ENCODE measurements at places on chromosomes 5 and 9.
A peak's percentile ranks its signal among the peaks of the same experiment; 100 is the strongest.

DNA sequence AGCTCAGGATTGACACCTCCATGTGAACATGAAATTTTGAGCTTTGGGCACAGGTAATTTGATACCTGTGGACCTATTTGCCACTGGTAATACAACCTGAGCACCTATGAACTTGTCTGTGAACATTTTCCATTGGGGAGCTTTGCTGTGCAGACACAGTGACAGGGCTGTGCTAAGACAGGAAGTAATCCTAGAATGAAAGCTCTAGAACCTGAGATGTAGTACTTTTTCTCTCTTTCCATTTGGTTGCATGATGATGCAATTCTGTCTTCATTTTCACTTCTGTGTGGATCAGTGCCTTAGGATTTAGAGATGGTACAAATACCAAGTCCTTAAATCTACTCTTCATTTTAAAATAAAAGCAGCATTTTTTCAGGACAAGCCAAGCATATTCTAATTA lies 216.9 kb downstream of the NR3C1 start:
- DNase-seq, result no peak

DNA sequence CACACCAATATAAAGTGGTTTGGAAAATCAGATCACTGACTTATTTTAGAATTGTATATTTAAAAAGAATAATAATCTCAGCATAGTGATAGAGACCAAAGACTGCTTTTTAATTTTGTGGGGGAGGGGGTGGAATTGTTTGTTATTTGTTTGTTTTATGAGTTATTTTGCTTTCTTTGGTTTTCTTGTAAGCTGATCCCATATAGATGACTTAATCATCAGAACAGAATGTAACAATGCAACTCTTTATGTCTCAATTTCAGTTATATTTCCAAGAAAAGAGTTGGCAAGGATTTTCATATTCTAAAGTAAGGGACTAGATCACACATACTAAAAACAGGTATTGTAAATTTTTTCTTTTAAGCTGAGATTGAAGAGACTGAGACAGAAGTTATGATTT lies 984.9 kb downstream of the TLE4 start:
- no peak for DNase-seq

- DNase-seq, result peak; percentile 47
Measured at GRCh38 chr9:124012368-124013301, 1.1 kb downstream of the LHX2 start.

DNA sequence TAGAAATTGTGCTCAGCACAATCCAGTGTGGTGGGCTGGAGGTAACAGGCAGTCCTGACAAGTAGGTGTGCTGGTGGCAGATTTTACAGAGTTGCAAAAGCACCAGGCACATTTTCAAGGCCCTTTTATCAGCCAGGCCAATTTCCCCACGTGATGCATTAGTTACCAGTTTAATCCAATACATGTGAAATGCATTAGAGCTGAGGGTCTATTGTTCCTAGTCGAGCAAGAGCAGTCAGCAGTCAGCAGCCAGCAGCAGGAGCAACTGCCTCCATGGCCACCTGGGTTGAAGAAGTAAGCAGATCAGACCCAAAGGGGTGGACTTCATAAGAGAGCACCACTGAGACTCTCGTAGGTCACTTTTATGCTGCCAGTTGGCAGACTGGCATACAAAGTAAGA lies 76.7 kb downstream of the EPB41L4A start:
- no peak for DNase-seq

- DNase-seq, result peak; percentile 86
Measured at GRCh38 chr5:138654281-138654867, 79.2 kb upstream of the HSPA9 start.

DNA sequence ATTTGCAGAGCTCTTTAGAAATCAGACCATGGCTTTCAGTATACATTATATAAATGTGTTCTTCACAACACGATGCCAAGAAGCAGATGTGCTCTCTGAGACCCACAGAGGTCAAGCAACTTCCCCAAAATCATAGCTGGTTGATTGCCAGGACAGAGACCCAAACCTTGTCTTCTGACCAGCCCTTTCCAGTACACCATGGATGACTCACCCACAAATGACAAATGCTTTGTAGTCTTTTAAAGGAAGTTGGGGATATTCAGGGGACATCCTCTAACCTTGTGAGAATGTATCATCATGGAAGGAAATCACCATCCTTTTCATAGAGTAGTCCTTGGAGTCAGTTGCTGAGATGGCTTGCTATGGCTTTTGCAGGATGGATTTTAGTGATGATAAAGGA lies 30.1 kb downstream of the ZNF462 start:
- DNase-seq, result no peak

GRCh38 chr9:25678846-25679360 lies 659 bp upstream of the TUSC1 start:
- DNase-seq, result no peak

DNA sequence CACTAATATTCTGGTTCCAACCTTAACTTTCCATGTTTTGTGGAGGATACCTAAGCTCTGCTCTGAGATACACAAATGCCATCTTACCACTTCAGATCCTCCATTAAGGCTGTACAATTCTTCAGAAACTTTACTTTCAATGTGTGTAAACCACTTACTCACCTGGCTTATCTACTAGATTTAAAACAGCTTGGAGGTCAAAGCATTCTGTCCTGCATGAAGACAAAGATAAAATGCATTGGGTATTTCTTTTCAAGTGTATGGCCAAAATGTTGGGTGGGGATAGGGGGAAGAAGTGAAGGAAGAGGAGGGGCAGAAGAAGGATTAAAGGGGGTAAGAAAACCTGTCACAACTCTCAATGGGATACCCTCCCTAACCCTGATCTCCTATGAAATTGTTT lies 939 bp downstream of the GOLGA1 start:
- no peak for DNase-seq

- DNase-seq, result no peak
Measured at GRCh38 chr9:1337169-1337568, 287.0 kb downstream of the DMRT2 start.

DNA sequence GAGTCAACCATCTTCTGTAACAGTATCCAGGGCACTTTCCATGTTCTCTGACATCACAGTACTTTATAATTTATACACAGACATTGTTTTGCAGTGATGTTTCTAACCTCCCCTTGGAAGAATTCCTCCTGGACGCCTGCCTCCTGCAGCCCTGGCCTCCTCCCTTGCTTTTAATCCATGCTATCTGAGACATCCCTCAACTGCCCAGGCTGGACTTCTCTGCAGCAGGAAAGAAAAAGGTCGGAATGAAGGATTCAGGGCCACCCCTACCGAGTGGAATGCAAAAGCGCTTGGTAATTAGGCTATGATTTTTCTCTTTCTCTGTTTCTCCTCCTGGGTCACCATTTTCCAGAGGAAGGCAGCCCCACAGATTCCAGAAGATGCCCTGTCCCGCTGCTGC lies 47.0 kb upstream of the SHC3 start:
- no peak for DNase-seq

GRCh38 chr5:68950125-68950524 lies 143.7 kb upstream of the SLC30A5 start:
- no peak for DNase-seq

GRCh38 chr9:94928691-94929368 lies 202.3 kb downstream of the AOPEP start:
- DNase-seq, result no peak

DNA sequence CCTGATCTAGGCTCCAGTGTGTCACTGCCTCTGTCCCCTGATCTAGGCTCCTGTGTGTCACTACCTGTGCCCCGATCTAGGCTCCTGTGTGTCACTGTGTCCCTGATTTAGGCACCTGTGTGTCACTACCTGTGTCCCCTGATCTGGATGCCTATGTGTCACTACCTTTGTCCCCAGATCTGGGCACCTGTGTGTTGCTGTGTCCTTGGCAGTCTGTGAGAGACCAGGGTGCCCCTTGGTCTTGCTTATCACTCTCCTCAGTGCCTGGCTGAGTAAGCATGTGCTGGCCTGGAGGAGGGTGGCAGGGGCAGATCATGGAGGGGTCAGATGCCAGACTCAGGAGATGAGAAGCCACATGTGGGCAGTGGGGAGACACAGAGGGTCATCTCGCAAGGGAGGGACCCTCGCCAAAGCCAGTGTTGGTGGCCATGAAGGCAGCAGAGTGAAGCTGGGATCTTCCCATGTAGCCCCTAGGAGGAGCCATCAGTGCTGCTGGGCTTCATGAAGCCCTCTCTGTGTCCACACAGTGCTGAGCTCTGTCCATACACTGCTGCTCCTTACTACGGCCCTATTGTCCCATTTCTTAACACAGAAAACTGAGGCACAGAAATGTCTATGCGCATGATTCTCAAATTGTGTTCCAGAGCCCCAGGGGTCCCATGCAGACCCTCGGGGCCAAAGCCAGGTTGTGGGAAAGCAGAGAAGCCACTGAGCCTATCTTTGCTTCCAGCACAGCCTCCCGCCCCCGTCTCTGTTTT lies 15.5 kb downstream of the OLFML2A start:
- no peak for DNase-seq

GRCh38 chr5:147369742-147370374 lies 135.0 kb downstream of the STK32A start:
- DNase-seq, result no peak

GRCh38 chr5:143383988-143384387 lies 19.5 kb downstream of the NR3C1 start:
- DNase-seq, result no peak

- no peak for DNase-seq
Measured at GRCh38 chr5:147398860-147399259, 111.0 kb downstream of the DPYSL3 start.

DNA sequence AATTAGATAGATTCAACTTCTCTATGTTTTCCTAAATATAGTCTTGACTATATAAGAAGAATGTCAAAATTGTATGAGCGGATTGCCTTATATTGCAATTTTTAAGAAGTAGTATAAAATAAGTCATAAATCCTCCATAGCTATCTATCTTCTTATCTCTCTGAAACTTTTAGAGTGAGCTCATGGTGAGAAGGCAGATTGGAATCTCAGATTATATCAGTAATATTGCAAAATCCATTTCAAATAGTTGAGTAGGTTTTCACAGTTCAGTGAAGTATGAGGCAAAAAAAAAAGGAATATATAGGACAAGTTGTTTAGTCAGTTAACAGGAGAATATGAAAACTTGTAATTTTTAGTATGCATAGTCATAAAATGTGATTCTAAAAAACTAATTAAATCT lies 156.4 kb downstream of the FAM174A start:
- DNase-seq, result no peak

DNA sequence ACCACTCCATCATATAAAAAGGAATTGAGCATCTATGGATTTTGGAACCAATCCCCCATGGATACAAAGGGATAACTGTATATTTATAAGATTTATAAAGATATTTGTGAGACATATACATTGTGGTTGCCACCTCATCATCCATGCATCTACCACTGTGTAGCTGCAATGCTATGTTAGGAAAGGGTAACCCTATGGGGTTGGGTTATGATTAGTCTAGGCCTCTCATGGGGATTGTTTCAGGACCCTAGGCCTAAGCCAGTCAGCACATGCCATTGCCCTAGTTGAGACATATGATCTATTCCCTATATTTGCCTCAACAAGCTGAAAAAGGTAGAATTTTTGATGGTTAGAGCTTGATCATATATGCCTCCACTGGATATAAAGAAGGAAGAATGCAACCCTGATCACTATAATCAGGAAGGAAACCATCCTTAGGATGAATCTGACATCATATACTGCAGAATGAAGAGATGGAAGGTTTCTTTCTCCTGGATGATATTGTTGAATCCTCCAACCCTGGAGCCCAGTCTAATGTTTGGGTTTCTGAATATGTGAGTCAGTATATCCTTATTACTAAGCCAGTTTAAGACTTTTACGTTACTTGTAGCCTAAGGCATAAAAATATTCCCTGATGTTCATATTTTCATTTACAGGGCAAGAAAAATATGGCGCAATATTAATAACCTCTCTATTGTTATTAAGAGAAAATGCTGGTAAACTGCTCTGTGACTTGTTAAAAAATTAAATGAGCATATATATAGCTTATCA lies 94.2 kb downstream of the ADAMTS19 start:
- DNase-seq, result no peak

GRCh38 chr9:74848153-74848525 lies 39.6 kb downstream of the TRPM6 start:
- DNase-seq, result no peak

- DNase-seq, result no peak
Measured at GRCh38 chr9:23823986-23824829, 1.8 kb downstream of the ELAVL2 start.

DNA sequence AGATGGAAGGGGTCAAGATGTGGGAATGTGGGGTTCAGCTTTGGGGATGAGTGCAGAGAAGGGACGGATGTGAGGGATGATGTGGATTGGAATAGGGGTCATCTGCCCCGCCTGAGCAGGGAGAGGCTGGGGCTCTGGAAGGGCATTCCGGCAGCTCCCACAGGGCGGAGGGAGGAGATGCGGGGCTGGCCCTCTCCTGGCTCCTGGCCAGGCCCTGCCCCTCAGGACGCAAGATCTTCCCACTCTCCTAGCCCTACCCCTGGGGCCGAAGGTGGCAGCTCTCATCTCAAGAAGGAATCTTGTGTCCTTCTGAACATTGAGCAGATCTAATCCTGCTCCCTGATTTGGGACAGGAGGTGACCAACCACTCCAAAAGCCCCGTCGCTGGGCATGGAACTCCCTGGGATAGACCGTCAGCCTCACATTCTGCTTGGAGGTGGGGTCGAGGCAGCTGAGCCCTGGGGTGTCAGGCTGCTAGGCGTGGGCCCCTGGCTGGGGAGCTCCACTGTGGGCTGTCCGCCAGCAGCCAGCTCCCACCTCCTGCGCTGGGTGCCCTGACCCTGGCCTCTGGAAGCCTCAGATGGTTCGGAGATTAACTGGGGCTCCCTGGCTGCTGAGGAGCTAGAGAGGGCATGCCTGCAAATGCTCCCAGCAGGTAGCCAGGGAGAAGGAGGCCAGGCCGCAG lies 125.2 kb downstream of the ZNF354C start:
- DNase-seq, result no peak

GRCh38 chr5:116626945-116627679 lies 52.5 kb upstream of the SEMA6A start:
- DNase-seq, result no peak

GRCh38 chr5:6791031-6791430 lies 77.8 kb downstream of the TENT4A start:
- DNase-seq, result no peak

DNA sequence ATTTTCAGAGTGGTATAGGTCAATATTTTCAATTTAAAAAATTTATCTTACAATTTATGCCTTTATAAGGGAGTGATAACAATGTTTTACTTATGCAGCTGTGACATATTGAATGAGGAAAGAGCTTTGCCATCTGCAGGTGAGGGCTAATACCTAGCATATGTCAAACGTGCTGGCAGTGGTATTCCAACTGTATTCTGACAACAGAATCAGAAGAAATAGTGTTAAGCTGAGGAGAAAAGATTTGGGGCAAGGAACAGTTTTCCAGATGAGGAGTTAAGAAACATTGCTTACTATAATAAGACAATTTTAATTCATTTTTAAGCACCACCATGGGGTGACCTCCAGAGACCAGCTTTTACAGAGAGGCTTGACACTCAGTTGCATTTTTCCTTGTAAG lies 267.8 kb upstream of the ZNF608 start:
- no peak for DNase-seq

- no peak for DNase-seq
Measured at GRCh38 chr5:155631116-155631515, 617.6 kb downstream of the KIF4B start.

DNA sequence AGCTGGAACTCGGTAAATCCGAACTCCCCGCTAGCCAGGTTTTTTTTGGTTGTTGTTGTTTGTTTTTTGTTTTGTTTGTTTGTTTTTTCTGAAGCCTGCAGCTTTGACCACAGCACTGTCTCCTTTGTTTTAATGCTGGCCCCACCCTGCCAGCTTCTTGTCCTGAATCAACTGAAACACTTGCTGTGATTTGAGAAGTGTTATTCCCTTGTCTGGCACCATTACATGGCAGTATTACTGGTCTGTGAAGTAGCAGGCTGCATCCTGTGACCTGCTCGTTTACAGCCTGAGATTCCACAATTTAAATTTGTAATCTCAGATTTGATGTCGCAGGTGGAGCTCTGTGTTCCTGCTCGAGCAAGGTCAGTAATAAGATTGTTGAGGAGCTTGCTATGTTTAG lies 1.4 kb upstream of the SLC36A2 start:
- DNase-seq, result no peak

All from activated effector memory CD4-positive, alpha-beta T cell treated with anti-CD3 and anti-CD28 coated beads, Interleukin-2, amount 50 U/mL, for 16 hours (primary cell).